HCT116 (cell line): ENCODE measurements at places on chromosomes 7 and 10. TPM values are rescaled to one million over a fixed set of nuclear protein-coding genes. Genes with fewer than 3 reads are reported as not detected.

GRCh38 chr10:123433539-123433938 is 232.6 kb upstream of the GPR26 start:
- DNase-seq = no peak

GRCh38 chr7:19121977-19122588 is 4.6 kb upstream of the TWIST1 start:
- DNase-seq = peak; percentile 37

- no peak for DNase-seq
Measured at GRCh38 chr10:21721000-21721665, 187.1 kb downstream of the MLLT10 start.

GRCh38 chr7:30470771-30471170 is 7.8 kb downstream of the NOD1 start:
- DNase-seq = no peak

GRCh38 chr10:3433988-3434387 is 261.4 kb upstream of the PITRM1 start:
- no peak for DNase-seq

ECHDC3 gene
- total RNA-seq = 13.0 TPM

- DNase-seq = no peak
Measured at GRCh38 chr7:80772347-80772993, 134.0 kb downstream of the CD36 start.

DNA sequence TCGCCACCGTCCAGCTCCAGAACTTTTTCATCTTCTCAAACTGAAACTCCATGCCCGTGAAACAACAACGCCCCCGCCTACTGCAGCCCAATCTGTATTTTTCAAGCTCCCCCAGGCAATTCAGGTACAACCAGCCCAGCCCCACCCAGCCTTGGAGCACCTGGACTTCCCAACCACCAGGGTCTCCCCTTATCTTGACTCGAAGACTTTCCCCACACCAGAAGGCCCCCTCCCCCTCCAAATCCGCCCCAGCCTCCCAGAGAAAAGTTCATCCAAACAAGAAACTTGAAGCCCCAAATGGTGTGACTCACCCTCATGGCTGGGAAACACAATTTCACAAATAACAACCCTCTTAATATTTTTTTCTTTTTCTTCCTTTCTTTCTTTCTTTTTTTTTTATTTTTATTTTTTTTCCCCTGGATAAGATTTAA is 10.6 kb downstream of the ZCCHC24 start:
- DNase-seq = no peak

DNA sequence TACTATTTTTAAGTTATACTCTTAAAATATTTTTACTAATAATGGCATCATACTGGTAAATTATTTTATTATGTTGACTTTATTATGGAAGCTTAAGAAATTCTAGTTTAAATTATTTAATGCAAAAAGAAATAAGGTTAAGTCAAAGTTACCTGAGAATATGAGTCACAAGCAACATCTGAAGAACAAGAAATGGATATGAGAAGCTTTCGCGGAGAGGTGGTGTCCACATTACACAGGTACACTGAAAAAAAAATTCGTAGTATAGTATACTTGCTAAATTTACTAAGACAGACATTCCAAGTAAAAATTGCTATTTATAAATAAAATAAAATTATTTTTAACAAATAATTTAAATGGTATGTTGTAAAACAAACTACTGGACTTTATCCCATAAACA is 143.8 kb downstream of the AVL9 start:
- no peak for DNase-seq

DNA sequence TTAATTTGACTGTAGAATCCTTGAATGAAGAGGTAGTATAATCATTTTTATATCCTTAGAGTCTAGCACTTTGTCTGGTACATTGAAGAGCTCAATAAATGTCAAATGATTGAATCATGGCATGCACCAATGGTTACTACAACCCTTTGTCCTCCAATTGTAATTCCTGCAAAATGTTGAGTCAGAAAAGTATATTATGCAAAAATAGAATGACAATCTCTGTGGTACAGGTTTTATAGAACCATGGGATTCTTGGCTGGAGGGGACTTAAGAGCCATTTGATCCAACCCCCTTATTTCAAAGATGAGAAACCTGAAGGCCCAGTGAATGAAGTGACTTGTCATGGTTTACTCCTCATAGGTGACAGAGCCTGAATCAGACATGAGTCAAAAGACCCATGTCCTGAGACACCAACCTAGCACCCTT is 30.9 kb upstream of the SMKR1 start:
- no peak for DNase-seq
